ENCODE measurements at places on chromosomes 5 and 9.

DNA sequence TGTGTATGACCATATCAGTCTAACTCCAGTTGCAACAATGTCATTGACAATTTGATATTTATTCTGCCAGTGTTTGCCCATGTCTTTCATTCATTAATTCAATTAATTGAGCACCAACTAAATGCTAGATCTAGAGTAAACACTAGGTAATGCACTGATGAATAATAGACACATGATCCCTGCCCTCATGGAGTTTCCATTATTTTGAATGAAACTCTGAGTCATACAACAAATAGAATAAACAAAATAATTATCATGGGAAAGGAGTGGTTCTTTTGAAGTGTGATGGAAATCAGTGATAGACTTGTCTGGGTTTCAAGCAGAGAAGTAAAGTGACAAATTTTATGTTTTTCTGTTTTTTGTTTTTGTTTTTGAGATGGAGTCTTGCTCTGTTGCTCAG, 4.6 kb downstream of the ARHGEF37 start:
- no peaks in the 10 kb centered on the region for H3K36me3 ChIP-seq
- H3K4me1 ChIP-seq: peaks cover 9% of the 10 kb centered on the region
- no peak for DNase-seq
- H3K27ac ChIP-seq: no peak overlapping the region

DNA sequence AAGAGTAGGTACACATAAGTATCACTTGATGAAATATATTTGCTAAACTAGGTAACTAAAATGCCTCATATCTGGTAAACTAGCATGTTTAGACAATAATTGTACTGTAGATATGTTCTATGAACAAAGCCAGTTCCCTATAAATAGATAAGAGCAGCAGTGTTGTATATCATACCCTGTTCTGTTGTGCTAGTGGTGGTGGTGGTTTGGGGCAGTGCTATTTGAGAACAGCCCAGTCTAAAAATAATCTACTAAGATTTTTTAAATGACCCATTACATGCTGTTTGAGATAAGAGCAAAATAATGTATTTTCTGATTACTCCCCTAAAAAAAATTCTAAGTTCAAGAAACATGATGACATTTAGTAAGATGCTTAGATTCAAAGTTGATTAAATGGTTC, 829.2 kb upstream of the DMAC1 start:
- H3K27ac ChIP-seq: no peak overlapping the region
- no peaks in the 10 kb centered on the region for H3K36me3 ChIP-seq
- H3K27me3 ChIP-seq: no peaks in the 10 kb centered on the region
- no peak for DNase-seq

DNA sequence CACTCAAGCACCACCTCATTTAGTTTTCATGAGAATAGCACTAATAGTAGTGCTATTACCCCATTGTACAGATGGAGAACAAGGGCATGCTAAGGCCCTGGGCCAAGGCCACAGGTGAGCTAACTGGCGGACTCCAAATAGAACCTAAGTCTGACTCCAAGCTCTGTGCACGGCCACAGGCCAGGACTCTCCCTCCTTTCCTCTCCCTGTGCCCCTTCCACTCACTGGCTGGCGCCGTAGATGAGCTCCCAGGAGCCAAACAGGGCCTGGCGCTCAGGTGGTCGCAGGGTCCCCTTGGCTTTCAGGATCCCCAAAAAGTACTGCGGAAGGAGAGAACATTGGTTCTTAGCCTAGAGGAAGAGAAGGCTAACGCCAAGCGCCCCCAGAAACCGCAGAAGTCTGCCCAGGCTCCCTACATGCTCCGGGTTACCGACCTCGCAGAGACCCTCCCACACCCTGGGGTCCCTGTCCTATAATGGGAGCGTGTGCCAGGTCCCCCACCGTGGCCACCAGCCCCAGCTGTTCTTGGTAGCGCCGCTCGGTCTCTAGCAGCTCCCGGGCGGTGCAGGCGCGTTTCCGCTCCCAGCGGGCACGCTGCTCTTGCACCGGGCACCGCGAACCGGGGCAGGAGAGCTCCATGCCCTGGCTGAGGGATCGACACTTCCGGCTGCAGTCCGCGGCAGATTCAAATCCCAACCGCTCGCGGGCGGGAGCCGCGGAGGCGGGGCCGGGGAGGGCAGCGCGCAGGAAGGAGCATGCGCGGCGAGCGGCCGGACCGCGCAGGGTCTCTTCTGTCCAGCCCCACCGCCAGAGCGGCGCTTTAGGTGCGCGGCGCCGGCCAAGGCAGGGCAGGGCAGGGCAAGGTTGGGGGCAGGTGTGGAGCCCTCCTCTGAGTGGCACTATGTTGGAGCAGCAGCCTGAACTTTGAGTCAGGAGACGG, at the start of gene ARHGEF39:
ARHGEF39 (minus strand) TSS at position 665 of the 940 bp plus-strand sequence; CDS start at position 639, 26 bp downstream.
- peak within 1 kb of the TSS; percentile 24 for H3K27ac ChIP-seq
- H3K4me3 ChIP-seq: peak within 1 kb of the TSS; percentile 45
- H3K27me3 ChIP-seq: no peaks in the 10 kb centered on the region
- H3K4me1 ChIP-seq: no peaks in the 10 kb centered on the region

DNA sequence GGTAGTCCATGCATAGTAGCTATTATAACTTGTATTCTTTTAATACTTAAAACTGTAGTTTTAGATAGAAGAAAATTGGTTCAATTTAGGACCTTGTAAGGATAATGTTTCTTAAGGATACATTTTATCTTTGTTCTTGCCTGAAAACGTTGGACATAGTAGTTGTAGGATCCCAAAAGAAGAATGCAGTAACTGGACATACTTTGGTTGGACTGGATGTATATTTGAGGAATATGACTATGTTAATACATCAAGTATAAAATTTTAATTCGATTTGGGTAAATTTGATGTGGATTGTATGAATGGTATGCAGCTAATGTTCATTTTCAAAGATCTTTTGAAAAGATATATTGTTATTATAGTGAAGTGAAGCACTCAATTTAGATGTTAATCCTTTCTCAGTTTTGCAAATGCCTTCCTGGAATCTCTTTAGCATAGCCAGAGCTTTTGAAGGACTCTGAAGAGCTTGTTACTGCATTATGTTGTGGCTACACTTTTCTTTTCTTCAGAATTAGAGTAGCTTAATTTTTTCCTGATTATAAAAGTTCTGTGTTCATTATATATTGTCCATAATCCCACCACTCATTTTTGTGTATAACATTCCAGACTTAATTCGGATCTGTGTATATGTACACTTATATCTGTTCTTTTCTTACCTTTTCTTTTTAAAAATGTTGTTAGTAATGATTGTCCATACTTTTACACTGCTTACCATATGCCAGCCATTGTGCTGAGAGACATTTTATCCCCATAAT, 41.2 kb downstream of the LRRTM2 start:
- no peaks in the 10 kb centered on the region for H3K27me3 ChIP-seq
- H3K27ac ChIP-seq: no peak overlapping the region
- no peaks in the 10 kb centered on the region for H3K4me1 ChIP-seq
- no peaks in the 10 kb centered on the region for H3K36me3 ChIP-seq
- H3K4me3 ChIP-seq: no peak overlapping the region
- no peak for DNase-seq

- no peaks in the 10 kb centered on the region for H3K27me3 ChIP-seq
- H3K4me1 ChIP-seq: no peaks in the 10 kb centered on the region
- no peak for DNase-seq
- H3K27ac ChIP-seq: no peak overlapping the region
- no peaks in the 10 kb centered on the region for H3K36me3 ChIP-seq
Observed at GRCh38 chr5:180639741-180640610, 9.4 kb downstream of the FLT4 start.

GRCh38 chr9:95653246-95653645, 136.5 kb upstream of the PTCH1 start:
- H3K27me3 ChIP-seq: no peaks in the 10 kb centered on the region
- no peaks in the 10 kb centered on the region for H3K36me3 ChIP-seq
- H3K4me1 ChIP-seq: no peaks in the 10 kb centered on the region
- H3K27ac ChIP-seq: no peak overlapping the region

- no peak overlapping the region for H3K4me3 ChIP-seq
- no peaks in the 10 kb centered on the region for H3K4me1 ChIP-seq
- no peak overlapping the region for H3K27ac ChIP-seq
- no peak for DNase-seq
Observed at GRCh38 chr9:29625292-29625731, 2052.0 kb upstream of the C9orf72 start.
